ENCODE measurements at places on chromosomes 3 and 15.

DNA sequence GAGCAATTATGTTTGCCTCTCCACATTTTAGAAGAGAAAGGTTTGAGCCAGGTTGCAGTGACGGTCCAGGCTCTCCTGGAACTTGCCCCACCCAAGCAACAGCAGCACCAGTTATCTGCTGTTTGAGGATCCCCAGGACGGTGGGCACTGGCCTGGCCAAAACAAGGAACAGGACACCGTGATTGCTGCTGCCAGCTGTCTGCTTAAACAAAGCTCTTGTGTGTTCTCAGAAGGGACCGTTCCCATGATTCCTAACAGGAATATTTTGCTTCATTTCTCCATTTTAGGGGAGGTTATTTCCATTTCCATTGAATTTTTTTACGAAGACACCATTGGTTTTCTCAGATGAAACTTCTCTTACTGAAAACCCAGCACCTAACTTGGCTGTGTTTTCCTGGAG is 66.4 kb upstream of the RPL35A start:
- no peak for DNase-seq

DNA sequence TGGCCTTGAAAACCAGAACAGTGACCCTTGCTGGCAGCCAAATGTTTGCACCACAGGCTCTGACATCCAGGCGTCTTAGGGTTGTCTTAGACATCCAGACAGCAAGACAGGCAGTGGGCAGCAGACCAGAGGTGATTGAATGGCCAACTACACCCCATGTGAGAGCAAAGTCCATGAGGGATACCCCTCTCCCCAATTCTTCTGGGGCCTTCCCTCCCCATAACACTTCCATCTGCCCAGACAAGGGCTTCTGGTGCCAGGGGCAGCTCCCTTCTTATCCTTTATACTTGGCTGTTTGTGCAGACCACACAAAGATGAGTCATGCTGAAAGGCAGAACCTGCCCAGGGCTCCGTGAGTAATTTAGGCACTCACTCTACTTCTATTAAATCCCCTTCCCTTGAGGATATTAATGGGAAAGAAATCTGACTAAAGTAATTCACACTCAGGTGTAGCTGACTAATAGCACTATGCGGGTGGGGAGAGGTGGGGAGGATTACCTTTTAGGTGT is 257.9 kb downstream of the UACA start:
- no peak for DNase-seq

DNA sequence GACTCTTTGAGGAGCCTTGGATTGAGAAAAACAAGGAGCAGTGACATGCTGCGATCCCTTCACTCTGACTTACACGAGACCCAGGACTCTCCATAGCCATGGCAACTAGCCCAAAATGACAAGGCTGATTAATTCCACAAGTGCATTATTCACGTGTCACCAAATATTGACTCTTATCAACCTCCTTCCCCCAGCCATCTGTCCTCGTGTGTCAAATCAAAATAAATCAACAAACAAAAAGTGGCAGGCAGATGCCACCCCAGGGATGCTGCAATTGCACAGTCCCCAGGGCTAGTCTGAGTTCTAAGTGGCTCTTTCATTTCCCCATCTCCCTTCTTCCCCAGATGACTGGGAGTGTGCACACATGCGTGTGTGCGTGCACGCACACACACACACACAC is 104.9 kb downstream of the AQP9 start:
- DNase-seq = no peak

GRCh38 chr15:55434989-55435825 is 26.9 kb downstream of the PIERCE2 start:
- DNase-seq = peak; percentile 36

- no peak for DNase-seq
These were observed 3.9 kb upstream of the PLCH1 start for GRCh38 chr3:155748611-155749365.

- no peak for DNase-seq
These were observed 51.5 kb downstream of the PLCL2 start for GRCh38 chr3:16936233-16936632.

DNA sequence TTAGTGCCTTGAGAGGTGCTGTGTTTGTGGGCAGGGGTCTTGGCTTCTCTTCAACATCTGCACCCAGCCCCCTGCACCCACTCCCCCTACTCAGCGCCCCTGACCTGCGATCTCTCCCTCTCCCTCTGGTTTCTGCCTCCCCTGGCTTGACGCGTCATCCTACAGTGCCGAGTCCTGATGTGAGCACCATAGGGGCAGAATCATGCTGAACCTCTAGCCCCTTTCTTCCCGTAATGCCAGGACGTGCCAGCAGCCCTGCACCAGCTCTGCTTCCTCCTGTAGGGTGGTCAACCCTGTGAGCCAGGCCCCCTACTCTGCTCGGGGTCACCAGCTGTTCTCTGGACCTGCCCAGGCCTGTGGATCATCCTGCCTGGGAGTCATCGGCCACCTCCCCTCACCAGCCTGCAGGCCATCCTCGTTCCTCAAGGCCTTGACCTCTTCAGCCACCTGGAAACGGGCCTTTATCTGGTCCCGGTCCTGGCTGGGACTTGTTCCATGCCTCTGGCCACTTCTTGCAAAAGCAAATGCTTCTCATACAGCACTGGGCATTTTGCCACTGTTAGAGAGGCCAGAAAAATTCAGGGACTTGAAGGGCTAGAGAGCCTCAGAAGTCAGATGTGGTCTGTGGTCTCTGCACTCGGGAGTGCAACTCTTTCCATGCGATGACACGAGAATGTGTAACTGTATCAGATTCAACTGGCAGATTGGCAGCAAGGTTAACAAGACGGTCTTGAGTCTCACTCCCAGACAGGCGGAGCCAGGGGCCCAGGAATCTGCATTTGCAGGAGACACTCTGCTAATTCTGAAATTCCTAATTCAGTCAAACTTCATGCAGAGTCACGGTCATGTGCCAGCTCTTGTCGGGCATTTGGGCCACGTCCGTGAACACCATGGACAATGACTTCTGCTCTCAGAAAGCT is 16.7 kb upstream of the KLF15 start:
- no peak for DNase-seq

DNA sequence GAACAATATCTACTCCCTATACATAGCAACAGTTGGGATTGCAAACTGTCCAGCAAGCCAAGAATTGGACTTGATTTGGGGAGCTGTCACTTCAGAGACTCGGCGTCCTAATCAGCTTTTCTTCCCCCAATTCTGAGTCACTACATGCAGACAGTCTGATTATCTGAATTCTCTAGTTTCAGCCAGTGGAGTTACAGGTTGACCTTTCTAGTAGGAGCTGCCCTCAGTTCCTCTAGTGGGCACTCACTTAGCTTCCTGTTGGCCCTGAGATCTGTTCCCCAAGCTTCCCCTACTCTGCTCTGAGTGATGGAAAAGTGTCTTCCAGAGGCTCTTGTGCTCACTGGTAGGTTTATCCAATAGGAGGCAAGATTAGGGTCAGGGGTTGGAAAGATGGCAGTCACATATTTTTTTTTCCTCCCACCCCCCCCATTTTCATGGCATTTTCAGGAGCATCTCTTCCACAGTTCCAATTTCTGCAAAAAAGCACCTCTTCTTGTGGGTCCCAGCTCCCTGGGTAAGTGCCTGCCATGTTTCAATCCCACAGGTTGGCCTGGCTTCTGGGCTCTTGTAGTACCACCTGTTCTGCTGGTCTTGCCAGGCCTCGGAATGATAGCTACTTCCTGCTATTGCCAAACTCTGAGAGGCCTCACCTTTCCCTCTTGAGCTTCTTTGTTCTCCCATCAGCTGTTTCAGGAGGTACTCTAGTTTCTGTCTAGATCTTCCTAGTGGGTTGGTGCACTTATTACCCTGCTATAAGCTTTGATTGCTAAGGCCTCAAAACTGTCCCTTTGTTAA is 182.2 kb downstream of the RAP2B start:
- no peak for DNase-seq

GRCh38 chr3:43581343-43581742 is 40.5 kb downstream of the ANO10 start:
- DNase-seq = no peak

DNA sequence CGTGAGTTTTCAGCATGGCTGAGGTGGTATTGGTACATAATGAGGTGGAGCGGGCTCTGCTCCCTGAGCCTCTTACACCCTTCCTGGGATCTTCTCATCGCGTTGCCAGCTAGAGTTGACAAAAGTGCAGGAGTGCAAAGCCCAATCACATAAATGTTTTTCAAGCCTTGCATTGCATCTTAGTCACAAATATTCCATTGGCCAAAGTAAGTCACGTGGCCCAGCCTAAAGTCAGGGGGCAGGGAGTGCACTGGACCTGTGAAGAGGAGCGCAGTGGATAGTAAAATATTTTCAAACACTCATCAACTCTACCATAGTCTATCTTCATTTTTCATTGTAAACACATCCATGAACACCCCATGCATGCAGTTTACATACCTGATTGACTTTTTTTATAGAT is 329.8 kb upstream of the NR2E3 start:
- no peak for DNase-seq

- DNase-seq = no peak
These were observed 193.9 kb upstream of the THRB start for GRCh38 chr3:24688446-24689148.

DNA sequence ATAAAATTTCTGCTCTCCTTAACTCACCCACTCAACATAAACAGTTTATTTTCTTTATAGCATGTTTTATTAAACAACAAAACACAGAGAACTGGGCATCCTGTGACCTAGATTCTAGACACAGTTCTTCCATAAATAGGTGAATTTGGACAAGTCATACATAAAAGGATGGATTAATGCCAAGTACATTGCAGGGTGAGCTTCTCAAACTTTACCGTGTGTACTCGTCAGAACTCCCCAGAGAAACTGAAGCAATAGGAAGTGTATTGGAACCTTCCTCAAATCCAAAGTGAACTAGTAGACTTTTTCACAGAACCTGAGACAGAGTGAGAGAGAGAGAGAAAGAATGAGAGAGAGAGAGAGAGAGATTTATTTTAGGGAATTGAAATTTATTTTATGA is 139.7 kb downstream of the CD47 start:
- no peak for DNase-seq

- no peak for DNase-seq
These were observed 7.6 kb downstream of the TEX264 start for GRCh38 chr3:51678641-51679040.

DNA sequence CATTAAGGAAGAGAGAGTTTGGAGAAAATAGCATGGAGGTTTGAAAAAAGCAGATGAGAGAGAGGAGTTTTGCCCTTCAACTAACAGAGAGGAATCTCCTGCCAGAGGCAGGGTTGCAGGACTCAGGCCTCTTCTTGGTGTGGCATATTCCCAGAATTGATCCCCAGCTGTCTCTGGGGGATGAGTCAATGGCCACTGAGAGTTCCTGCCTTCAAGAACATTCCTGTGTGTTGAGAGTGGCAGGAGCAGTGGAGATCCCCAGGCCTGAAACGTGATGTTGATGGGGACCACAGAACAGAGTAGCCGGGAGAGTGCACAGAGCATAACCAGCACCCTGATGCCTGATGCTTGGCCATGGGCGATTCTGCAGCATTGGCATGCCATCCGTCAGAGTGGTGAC is 348.4 kb upstream of the THBS1 start:
- DNase-seq = no peak

DNA sequence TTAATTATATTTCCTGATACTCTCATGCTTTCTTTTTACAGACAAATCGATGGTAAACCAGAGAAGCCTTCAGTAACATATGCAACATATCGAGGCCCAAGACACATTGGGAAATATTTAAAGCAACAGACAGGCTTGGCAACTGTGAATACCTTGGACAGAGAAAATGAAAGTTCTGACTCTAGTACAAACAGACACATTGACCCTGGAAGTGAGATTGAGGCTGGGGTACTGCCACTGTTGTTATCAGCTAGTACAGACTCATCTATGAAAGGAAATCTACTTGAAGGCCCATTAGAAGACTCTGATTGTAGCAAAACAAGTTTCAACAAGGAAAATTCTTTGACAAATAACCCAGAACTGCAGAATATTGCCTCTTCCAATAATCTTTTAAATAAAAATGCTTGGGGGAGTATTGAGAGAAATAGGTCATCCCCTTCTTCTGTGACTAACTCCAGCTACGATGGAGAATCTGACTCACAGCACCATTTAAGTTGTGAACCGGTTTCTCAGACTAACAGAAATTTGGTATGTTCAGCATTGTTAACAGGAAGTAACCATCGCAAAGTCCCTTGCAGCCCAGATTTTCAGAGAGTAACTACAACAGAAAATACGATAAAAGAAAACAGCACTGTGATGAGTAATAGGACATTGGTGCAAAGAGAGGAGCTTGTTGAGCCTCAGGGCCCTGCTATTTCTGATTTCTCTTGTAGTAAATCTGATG is 50.2 kb downstream of the CRYBG3 start:
- DNase-seq = peak; percentile 32

DNA sequence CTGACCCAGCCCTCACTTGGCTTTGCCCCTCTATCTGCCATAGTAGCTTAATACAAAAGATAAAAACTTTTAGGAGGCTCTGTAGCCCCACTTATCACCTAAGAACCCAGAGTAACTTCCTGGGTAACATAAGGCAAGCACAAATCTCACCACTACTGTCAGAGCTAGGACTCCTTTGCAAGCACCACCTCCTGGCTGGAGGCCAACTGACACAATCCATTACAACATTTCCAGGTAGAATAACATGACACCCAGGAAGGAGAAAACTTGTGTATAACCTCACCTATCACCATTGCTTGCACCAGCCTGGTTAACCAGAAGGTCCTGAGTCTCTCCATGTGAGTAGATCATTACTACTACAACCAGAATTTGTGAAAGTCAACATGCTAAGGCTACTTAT is 230.0 kb downstream of the TUSC7 start:
- DNase-seq = no peak

GRCh38 chr3:178067721-178068120 is 468.5 kb upstream of the KCNMB2 start:
- DNase-seq = no peak

- no peak for DNase-seq
These were observed 61.8 kb downstream of the GLDN start for GRCh38 chr15:51403072-51403878.

- no peak for DNase-seq
These were observed 15.1 kb downstream of the PLSCR5 start for GRCh38 chr3:146589899-146590508.

- DNase-seq = no peak
These were observed 51.0 kb downstream of the NR1D2 start for GRCh38 chr3:23996095-23996524.

- peak; percentile 50 for DNase-seq
These were observed 401.8 kb downstream of the SHQ1 start for GRCh38 chr3:72446218-72447058.

- DNase-seq = no peak
These were observed 117.5 kb downstream of the PDCD6IP start for GRCh38 chr3:33915796-33916546.

- no peak for DNase-seq
These were observed 101.2 kb downstream of the ST8SIA2 start for GRCh38 chr15:92494806-92495336.

- no peak for DNase-seq
These were observed 27.7 kb downstream of the ABHD17C start for GRCh38 chr15:80722811-80723210.

GRCh38 chr15:80977627-80978036 is 12.0 kb downstream of the MESD start:
- DNase-seq = peak; percentile 29

- DNase-seq = no peak
These were observed 34.7 kb downstream of the MYO5A start for GRCh38 chr15:52493968-52494367.

All from CD4-positive, alpha-beta memory T cell (primary cell).